ENCODE measurements at places on chromosomes 3 and 15.

- DNase-seq: no peak
Observed at GRCh38 chr3:125647318-125648014, 52.2 kb upstream of the OSBPL11 start.

GRCh38 chr15:59298225-59298853 lies 74.3 kb downstream of the MYO1E start:
- no peak for DNase-seq

DNA sequence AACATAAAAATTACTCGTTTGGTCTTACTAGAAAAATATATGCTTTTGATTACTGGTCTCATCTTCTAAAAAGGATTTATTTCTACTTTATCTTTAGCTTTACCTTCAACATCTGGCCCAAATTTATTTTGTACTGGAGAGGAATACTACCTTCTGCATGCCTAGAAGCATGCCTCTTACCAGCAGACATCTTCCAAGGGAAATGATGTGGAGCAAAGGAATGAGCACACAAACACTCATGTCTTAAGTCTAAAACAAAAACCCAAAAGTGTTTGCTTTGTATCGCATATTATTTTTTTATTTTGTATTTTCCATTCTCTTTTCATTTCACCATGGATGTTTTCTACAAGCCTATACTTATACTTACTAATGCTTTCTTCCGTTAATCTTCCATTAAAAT lies 304.6 kb upstream of the KCNMB2 start:
- no peak for DNase-seq

DNA sequence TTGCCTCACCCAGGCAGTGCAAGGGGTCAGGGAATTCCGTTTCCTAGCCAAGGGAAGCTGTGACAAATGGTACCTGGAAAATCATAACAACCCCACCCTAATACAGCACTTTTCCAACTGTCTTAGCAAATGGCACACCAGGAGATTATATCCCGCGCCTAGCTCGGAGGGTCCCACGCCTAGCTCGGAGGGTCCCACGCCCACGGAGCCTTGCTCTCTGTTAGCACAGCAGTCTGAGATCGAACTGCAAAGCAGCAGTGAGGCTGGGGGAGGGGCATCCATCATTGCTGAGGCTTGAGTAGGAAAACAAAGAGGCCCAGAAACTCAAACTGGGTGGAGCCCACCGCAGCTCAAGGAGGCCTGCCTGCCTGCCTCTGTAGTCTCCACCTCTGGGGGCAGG lies 208.1 kb downstream of the FHIT start:
- DNase-seq: no peak

DNA sequence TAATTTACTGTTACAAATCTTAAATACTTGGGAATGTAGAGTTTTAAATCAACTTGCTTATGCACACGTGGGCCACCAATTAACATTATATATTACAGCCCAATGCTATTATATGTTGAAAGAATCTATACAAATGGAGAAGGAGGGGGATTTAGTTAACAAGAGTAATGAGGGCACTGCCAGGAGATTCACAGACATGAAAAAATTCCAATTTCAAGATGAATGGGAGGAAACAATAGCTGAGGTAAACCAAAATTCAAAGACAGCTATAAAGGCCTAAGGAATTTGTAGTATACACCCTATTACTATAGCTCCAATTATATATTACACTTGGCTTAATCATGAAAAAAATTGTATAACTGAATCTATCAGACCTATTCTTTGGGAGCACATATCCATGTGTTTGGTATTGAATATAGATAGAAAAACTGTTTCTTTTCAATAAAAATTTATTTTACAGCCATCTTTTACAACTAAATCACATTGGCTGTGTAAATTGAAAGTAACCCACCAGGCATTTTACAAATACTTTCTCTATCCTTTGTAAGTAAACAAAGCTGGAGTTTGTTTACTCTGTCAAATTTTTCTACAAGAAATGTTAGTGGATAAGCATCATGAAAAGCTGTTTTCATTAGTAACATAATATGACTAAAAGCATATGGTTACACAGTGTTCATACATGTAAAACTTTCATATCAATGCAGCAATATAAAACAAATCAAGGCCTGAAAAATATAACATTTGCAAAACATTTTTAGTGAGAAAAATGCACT lies 1045.8 kb downstream of the ROBO1 start:
- no peak for DNase-seq

- peak; percentile 47 for DNase-seq
Observed at GRCh38 chr15:99507504-99508310, 58.1 kb upstream of the MEF2A start.

- peak; percentile 23 for DNase-seq
Observed at GRCh38 chr3:66633402-66634381, 132.9 kb upstream of the LRIG1 start.

GRCh38 chr3:24177201-24177600 lies 232.1 kb downstream of the NR1D2 start:
- DNase-seq: no peak

DNA sequence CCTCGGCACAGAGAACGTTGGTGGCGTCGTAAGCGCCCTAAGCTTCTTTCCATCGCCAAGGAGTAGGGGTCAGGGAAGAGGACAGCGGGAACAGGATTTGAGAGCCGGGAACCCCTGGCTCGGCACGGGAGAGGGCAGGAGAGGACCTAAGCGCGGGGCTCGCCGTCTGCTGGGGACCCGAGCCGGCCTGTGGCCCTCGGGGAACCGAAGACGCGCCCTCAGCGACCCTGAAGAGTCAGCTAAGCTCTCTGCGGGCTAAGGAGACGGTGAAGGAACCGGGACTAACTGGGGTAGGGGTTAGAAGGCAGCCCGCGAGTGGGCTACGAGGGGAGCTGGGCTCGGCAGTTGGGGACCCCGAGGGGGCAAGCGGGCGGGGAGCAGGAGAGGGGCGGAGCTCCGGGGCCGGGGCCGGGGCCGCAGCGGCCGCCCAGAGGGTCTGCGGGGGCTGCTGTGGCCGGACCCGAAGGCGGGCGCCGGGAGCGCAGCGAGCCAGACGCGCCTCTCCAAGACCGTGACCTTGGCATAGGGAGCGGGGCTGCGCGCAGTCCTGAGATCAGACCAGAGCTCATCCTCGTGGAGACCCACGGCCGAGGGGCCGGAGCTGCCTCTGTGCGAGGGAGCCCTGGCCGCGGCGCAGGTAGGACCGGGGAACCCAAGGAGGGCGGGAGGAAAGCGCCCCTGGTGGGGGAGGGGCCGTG lies 574 bp downstream of the CASR start:
- DNase-seq: no peak

DNA sequence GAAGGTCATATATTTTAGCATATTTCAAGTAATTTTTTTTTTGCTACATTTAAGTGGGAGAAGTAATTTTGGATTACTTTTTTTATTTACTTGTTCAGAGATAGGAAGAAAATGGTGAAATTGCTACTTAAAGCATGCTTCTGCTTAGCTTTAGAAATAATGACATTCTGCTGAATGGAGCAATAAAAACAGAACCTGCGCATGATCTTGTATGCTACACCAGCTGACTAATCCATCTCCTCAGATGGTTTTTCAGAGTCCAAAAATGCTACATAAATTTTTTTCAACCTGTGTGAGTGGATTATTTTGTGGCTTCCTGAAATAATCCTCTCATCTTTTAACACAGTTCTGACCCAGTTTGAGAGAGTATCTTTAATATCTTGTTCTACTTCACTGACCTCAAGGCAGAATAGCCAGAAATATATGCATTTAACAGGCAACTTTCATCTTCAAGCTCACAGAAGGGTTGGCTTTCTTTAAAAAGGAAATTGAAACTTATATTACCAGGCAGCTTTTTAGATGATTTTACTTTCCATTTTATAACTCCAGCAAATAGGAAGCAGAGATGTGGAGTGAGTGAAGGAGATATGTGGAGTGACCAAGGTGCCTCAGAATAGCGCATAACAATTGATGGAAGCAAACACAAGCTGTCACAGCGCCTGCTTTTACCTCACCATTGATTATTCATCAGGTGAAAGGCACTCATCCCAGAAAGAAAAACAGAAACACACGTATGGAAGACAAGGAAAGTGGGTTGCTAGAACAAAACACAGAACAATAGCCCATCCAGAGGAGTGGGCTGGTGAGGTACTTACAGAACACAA lies 136.6 kb downstream of the TGFBR2 start:
- no peak for DNase-seq

DNA sequence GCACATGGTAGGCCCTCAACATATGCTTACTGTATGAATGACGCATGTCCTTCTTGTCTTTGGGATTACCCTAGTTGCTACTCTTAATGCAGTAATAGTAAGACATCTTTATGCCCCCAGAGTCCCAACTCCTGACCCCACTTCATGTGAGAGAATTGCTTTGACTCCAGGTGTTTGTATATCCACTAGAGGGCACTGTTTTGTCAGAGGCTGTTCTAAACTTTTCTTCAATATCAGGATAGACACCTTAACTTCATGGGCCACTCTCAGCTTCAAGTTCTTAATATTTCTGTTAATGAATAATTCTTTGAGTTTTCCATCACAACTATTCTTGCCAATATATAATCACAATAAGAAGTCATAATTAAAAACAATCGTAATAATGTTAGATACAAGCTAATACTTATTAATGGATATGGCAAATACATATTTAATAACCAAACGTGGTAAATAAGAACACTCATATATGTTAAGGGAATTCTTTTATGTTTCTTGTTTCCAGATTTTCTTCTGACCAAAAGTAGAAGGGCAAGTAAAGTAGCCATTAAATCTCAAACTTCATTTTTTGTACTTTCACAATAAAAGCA lies 337.2 kb upstream of the DNAJC19 start:
- peak; percentile 47 for DNase-seq

DNA sequence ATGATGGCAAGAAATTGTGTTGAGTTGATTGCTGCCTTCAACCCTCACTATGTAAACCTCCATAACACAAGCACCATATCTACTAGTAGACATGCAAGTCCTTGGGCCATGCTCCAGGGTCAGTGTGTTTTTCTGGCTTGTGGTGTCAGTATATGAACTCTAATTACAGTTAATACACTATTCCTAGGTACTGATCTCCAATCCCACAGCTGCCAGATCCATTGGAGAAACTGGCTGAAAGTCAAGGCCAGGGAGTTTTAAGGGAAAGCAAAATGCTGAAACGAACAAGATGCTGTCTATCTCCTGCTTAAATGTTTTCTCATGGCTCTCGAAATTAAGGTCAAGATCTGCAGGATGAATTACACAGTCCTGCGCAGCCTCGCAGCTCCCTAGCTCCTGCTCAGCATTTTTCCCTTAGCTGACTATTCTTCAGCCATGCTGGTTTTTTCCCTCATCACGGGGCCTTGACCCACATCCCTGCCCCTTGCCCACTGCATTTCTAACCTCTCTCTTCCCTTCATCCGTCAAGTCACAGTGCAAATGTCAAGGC lies 425.0 kb upstream of the ADAMTS9 start:
- DNase-seq: no peak

DNA sequence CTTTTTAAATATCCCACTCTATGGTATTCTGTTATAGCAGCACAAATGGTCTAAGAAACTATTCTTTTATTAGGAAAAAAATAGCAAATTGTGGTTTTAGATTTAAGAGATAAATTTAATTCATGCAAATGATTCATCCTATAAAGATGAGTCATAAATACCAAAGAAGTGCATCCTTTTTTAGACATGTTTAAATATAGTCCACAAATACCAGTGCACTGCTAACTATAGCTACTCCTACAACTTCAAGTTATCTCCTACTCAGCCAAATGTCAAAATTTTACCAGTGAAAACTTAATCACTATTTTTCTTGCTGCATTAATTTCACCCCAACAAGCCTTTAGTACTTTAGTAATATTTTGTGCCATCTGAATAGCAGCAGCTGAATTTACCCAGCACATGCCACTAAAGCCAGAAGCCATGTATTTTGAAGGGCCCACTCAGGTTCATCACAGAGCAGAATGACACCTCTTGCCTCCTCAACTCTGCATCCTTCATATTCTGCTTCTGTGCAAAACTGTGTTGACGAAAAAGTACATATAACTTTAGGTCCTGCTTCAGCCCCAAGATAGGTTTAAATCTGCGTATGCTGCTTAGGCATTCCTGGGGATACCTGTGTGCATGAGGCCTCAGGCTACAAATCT lies 24.9 kb downstream of the CX3CR1 start:
- DNase-seq: no peak

DNA sequence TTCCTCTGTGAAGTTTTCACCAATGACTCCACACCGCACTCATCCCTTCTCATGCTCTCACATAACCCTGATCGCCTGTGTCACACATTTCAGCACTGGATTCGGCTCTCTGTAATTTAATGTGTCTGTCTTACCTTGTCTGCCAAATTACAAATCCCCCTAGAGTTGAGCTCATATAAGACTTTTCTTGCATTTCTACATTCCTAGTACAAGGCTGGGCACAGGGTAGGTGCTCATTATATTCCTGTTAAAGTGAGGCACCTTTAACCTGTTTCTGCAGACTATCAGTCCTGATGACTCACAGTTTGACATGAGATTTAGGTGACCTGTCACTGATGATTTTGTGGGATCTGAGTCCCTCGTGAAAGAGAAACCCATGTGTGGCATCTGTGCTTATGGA lies 22.6 kb downstream of the TGM5 start:
- DNase-seq: no peak

- no peak for DNase-seq
Observed at GRCh38 chr15:26325495-26325894, 447.4 kb downstream of the GABRB3 start.

DNA sequence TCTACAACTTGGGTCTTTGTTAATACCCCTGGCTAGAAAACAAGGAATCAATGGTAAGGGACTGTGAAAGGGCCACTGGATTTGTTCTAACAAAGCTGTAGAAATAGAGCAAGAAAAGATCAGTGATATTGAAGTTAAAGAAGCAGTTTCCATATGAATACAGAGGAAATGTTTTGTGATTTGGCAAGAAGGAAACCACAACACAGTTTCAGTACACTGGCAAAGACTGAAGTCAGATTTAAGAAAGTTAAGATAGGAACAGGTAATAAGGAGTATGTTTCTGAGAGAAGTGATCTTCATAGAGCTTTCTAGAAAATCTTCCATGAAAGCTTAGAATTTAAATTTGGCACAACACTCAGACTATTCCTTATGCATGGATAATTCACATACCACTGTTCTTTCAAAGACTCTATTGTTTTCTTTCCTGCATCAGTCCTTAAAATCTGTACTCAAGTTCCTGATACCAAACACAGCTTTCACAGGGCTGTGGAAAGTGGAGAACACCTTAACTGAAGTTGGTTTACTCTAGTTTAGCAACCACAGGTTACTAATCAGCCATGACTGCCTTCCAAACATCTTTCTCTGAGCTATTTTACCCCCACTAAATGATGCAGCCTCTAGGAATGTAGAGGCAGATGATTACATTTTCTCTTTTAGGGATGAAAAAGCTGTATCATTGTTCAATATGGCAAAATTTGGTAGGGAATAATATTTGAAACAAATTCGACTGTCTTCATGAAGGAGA lies 32.4 kb upstream of the ALCAM start:
- DNase-seq: no peak

DNA sequence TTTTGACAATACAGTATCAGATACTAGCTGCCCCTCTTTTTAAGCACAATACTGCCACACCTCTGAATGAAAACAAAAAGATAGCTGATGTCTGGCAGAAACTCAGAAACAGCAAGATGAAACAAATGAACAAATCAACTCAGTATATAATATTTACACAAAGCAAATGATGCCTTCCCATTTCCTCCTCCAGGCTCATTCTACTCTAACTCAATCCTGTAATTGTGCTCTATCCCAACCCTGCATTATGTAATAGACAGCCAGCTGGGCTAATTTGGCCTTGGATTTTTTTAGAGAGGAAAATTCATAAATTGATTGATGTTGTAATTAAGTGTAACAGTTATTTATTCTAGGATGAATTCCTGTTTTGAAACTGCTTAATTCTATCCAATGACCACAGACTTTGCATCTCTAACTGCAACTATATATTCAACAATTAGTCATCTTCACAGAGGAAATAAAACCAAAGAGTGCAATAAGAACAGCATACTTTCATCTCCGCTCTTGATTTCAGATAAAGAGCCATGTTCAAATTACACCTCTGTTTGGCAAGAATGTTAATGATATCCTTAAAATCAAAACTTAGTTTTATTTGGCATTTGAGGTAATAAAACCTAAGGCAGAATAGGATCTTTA lies 6.1 kb downstream of the ATG3 start:
- DNase-seq: no peak
